ENCODE measurements at places on chromosomes 4 and X. TPM values are rescaled to one million over a fixed set of nuclear protein-coding genes. Genes with fewer than 3 reads are reported as not detected.

- no peak for DNase-seq
These were observed 105.9 kb downstream of the CT47B1 start for GRCh38 chrX:120769576-120770341.

- DNase-seq, result no peak
These were observed 54.5 kb downstream of the RS1 start for GRCh38 chrX:18617407-18617750.

- DNase-seq, result no peak
These were observed 25.9 kb upstream of the NYX start for GRCh38 chrX:41421071-41421729.

- DNase-seq, result no peak
These were observed 949.5 kb upstream of the PCDH7 start for GRCh38 chr4:29770627-29771026.

Gene UGT2A1
- polyA plus RNA-seq, result 0.09 TPM

- no peak for DNase-seq
These were observed 349.0 kb upstream of the AGA start for GRCh38 chr4:177791188-177791587.

Gene BMP3
- 0.48 TPM for polyA plus RNA-seq

GRCh38 chrX:154399527-154400368 is 1.6 kb downstream of the RPL10 start:
- no peak for DNase-seq

DNA sequence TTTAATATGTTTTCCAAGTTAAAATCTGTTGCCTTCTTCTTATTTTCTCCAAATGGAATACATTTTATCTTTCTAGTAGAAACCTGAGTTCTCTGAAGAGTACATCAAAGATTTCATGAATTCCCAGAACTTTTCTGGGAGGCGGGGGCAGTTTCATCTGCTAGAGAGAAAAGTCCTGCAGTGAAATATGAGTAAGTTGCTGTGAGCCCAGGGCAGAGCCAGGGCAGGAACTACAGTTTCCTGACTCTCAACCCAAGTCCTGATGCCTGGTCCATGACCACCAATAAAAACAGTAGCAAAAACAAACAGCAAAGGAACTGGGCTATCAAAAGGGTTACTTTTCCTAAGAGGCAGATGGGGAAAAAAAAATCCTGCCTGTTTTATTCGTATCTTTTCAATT is 239.4 kb upstream of the CTSO start:
- DNase-seq, result no peak

Gene RBM41
- polyA plus RNA-seq, result 9.7 TPM

Gene EPGN
- polyA plus RNA-seq, result 0.32 TPM

Gene RIPPLY1
- polyA plus RNA-seq, result 0.66 TPM

DNA sequence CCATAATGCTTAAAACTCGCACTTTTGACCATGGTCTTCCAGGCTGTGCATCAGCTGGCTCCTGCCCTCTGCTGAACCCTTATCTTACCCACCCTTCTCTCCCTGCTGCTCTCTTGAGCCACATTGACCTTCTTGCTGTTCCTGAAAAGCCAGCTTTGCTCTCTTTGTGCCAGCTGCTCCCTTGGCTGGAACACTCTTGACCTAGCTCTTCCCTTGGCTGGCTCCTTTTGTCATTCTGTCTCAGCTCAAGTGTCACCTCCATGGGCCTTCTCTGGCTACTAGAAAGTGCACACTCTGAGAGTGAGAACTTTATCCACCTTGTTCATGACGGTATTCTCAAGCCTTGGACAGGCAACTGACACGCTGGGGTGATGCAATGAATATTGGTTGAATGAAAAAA is 112.1 kb downstream of the MGST2 start:
- DNase-seq, result no peak

DNA sequence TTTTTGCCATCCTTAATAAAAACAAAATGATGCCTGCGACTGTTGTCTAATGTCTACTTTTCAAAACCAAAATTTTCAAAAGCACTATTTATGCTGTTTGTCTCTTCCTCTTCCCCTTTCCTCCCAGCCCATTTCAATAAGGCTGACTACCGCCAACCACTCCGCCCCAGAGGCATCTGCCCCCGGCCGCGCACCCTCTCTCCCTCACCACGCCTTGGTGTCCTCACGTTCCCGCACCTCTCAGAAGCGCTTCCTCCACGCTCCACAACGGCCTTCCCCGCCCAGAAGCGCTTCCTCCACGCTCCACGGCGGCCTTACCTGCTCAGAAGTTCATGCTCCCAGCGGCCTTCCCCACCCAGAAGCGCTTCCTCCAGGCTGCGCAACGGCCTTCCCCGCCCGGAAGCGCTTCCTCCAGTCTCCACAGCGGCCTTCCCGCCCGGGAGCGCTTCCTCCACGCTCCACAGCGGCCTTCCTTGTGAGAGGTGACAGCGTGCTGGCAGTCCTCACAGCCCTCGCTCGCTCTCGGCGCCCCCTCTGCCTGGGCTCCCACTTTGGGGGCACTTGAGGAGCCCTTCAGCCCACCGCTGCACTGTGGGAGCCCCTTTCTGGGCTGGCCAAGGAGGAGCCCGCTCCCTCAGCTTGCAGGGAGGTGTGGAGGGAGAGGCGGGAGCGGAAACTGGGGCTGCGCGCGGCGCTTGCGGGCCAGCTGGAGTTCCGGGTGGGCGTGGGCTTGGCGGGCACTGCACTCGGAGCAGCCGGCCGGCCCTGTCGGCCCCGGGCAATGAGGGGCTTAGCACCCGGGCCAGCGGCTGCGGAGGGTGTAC is 490.4 kb upstream of the ZFP42 start:
- DNase-seq, result no peak

DNA sequence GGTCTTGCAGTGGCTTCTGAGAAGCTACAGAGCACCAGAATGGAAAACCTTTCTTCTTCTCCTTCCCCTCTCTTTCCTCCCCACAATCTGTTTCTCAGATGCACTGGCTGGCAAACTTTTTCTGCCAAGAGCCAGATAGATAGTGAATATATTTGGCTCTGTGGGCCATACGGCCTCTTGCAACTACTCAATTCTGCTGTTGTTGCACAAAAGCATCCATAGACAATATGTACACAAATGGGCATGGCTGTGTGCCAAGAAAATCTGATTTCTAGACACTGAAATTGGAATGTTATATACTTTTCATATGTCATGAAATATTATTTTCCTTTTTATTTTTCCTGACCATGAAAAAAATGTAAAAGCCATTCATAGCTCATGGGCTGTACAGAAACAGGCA is 3.1 kb downstream of the PHEX start:
- no peak for DNase-seq

Data from forelimb muscle (tissue), 1 donor.